Skeletal muscle cell (primary cell): ENCODE measurements at places on chromosomes 5 and 9.

GRCh38 chr5:104755806-104756205 is 1193.2 kb upstream of the NUDT12 start:
- no peak for DNase-seq

DNA sequence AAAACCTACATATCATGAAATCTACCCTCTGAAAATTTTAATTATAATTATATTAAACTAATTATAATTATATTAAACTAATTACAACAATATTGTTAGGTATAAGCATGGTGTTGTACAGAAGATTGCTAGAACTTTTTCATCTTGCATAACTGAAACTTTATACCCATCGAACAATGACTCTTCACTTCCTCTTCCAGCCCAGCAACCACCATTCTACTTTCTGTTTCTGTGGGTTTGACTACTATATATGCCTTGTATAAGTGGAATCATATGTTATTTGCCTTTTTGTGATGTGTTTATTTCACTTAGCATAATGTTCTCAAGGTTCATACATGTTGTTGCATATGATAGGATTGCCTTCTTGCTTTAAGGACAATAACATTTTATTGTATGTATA is 274.2 kb upstream of the CCNH start:
- DNase-seq: no peak

DNA sequence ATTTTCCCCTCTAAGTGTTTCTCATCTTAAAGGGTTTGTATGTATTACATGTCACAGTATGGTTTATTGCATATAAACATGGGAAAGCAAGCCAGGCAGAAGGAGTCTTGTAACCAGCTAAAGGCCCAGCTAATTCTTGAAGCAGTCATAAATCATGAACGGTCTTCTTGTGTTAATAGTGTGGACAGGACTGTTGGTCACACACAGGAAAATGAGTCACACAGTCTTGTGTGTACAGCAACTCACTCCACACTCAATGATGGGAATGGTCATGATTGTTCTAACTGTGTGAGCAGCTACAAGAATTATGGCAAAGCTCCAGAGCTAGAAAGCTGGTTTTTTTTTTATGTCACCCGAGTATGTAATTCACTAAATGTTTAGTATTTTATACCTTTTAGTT is 123.9 kb downstream of the GHR start:
- peak; percentile 93 for DNase-seq

- peak; percentile 88 for DNase-seq
Observed at GRCh38 chr5:132225165-132226032, 2.3 kb downstream of the P4HA2 start.

DNA sequence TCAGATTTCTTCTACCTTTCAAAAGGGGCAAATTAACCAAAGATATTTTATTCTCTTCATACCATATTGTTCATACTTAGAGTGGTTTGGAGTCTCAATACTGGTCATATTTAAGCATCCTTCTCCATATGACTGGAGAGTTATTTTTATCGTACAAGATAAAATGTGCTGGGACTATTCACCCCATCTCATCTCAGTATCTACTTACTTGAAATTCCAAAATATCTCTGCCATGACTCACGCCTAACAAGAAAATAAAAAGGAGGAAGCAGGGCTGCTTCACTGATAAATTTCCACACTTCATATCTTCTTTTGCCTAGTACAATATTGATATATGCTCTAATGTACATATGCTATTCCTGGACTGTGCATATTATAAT is 277.9 kb upstream of the CDH9 start:
- DNase-seq: peak; percentile 49

- no peak for DNase-seq
Observed at GRCh38 chr5:142601432-142601831, 84.5 kb downstream of the FGF1 start.

DNA sequence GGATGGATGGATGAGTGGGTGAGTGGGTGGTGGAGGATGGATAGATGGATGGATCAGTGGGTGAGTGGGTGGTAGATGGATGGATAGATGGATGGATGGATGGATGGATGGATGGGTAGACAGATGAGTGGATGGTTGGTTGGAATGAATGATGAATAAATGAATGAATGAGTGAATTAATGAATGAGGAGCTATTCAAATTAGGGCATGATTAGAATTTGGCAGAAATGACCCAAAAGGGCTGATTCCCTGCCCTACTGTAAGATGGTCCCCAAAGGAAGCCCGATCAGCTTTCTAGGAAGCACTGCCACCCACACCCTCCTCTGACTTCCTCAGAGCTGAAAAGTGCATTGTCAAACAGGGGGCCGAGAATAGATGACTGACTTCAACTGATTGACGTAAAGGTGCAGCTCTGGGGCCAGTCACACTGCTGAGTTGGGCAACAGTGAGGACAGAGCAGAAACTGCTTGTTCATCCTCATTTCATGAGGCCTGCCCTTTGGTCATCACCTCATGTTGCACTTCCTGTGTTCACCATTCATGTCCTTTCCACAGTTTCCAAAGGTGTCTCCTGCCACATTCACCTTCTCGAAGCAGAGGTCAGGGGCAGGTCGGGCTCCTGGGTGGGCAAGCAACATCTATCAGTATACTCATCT is 34.3 kb downstream of the NIPAL4 start:
- DNase-seq: no peak

GRCh38 chr9:93081931-93082330 is 14.1 kb upstream of the CARD19 start:
- DNase-seq: no peak

DNA sequence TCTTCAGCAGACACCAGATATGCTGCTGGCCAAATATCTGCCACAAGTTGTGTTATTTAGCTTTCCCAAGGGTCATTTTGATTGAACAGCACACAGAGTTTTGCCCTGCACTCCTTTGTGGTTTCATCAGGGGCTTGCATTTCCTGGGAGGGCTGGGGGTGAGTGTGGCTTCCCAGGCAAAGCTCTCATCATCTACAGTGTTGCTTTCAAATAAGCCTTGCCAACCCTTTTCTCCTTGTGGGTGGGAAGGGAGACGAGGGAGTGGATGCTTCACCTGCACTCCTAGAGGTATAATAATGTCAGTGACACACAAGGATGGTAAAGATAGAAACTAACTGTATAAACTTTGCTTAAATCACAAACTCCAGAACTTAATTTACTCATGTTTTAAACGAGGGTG is 107.0 kb downstream of the MARCHF11 start:
- DNase-seq: no peak

DNA sequence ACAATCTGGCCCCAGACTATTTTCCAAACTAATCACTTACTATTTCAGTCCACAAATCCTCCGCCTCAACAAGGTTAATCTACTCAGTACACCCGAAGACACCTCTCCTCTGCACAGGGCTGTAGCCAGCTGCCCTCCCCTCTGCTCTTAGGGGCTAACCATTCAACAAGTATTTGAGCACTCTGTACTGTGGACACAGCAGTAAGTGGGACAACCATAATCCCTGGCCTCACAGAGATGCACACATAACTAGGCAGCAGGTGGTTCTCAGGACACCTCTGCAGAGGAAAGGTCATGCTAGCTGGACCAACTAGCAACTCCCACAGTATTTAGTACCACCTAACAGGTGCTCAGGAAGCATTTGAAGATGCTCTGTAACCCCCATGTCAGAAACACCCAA is 5.5 kb downstream of the CAMSAP1 start:
- no peak for DNase-seq

DNA sequence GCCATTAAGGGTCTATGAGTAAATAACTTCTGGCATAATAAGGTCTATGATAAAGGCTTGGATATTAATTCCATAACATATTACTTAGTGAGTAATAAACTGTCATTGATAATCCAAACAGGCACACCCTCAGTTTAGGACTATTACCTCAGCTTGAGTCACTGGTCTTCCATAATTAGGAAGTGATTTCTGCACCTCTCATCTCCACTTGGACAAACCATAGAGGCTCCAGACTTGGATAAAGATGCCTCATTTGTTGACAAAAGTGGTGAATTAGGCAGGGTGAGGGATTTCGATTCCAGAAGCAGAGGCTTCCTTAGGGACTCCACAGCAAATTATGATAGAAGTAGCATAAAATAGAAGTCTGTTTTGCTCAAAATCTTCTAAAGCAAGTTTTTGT is 127.5 kb upstream of the MTAP start:
- DNase-seq: no peak

DNA sequence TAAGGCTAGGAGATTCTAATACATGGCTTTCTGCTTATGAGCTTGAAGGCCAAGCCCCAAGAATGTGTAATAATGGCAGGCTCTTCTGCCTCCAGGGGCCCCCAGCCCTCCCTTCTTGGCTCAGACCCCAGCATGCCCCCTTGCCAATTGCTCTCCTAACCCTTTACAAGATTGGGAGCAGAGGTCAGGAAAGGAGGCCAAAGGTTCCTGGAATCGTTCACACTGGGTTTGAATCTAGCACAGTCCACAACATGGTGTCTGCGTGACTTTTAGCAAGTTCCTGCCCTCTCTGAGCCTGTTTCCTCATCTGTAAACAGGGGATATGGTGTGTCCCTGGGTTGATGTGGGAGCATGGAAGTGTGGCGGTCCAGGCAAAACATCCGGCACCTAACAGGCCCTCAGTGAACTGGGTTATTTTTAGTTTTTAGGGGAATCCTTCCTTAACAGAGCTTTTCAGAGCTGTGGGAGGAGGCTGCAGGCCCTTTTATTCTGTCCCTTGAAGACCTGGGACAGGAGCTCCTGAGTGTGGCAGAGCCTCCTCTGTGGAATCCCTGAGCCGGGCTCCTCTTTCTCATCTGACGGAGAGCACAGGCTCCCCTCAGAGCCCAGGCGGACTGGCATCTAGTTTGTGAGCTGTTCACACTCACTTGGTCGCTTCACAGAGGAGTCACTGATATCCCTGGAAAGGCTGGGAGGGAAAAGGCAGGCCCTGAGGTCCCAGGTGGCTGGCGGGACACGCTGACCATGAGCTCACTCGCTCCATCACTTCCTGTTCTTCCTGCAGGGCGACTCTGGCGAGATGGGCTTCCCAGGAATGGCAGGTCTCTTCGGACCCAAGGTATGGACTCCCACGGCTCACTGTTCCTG is 23.4 kb upstream of the ORM1 start:
- DNase-seq: no peak

GRCh38 chr9:122158202-122158601 is 1.4 kb downstream of the NDUFA8 start:
- no peak for DNase-seq
